ENCODE measurements at places on chromosomes 13 and 19.

DNA sequence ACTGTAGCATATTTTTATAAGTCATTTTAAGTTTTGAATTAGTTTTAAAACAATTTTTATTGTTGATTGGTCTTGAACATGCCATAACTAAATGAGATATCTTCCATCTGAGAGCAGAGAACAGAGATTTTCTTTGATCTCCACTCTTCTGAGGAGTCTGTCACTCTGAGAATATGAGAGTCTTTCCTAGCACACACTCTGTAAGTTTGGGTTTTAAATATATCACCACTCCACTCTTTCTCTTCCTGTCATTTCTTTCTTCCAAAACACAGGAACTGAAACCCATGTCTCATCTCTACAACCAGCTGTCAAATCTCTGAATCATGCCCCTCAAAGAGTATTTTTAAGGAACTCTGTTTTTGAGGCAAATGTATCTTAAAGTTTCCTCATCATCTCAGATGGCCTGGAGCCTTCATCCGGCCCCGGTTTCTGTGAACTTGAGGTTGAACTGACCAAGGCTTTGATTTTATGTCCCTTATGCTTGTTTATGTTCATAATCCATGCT lies 698.2 kb upstream of the SGCG start:
- no peak for DNase-seq

DNA sequence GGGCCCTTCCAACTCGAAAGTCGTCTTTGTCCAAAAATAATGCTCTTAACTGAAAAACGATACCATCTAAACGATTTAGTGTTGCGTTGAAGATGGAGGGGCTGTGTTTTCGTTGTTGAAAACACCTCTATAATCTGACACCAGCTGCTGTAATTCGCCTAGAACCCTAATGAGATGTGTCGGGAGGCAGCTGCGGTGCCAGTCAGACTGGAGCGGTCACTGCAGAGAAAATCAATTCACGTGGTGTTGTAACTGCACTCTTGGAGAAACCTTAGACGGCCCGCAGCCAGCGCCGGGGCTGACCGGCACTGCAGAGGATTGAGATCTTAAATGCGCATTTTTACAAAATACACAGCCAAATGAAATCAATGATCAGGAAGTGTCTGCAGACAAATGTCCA lies 339.1 kb downstream of the ZNF536 start:
- no peak for DNase-seq

DNA sequence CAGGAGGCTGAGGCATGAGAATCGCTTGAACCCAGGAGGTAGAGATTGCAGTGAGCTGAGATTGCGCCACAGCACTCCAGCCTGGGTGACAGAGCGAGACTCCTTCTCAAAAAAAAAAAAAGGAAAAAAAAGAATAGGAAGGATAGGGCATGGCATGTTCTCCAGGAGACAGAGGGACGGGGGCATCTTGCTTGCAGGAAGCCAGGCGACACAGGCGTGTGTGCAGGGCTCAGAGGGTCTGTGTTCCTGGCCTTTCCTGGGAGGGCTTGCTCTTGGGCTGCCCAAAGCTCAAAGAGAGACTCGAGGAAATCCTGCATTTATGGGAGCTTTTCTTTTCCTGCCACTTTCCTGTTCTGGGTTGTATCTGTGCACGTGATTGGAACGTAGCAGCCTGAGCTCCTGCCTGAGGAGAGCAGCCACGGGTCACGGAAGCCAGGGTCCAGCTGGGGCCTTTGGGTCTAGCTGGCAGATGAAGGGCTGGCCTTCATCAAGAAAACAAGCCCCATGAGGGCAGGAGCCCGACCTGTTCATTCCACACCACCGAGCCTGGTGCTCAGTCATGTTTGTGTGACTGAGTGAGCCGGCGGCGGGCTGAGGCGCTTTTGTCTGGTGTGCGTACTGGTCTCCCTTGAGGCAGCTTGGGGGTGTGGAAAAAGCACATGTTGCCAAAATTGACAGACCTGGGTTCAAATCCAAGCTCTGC lies 44.5 kb downstream of the CAPN12 start:
- no peak for DNase-seq

- no peak for DNase-seq
Observed at GRCh38 chr13:68940049-68940448, 1167.6 kb upstream of the ATXN8OS start.

GRCh38 chr13:49459580-49459979 lies 15.5 kb downstream of the SETDB2 start:
- DNase-seq = no peak

DNA sequence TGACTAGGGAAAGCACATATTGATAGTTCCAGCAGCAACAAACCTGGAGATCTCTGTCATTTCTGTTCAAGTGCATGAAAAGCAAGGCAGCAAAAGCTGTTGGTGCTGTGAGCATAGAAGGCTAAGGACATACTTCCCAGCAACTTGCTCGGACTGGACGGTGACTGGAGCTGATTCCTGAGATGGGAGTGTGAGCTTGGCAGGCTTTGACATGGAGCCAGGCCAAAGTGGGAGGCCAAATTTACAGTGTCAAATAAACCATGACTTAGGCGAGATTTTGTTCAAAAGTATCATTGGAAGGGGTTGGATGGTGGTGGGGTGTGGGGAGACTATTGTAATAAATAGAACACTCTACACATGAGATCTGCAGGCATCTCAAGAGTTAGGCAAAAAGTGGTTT lies 5.9 kb upstream of the ARGLU1 start:
- no peak for DNase-seq

GRCh38 chr19:52917531-52917930 lies 5.7 kb downstream of the ZNF888 start:
- DNase-seq = no peak

- DNase-seq = no peak
Observed at GRCh38 chr13:110262508-110263291, 44.3 kb downstream of the COL4A1 start.

DNA sequence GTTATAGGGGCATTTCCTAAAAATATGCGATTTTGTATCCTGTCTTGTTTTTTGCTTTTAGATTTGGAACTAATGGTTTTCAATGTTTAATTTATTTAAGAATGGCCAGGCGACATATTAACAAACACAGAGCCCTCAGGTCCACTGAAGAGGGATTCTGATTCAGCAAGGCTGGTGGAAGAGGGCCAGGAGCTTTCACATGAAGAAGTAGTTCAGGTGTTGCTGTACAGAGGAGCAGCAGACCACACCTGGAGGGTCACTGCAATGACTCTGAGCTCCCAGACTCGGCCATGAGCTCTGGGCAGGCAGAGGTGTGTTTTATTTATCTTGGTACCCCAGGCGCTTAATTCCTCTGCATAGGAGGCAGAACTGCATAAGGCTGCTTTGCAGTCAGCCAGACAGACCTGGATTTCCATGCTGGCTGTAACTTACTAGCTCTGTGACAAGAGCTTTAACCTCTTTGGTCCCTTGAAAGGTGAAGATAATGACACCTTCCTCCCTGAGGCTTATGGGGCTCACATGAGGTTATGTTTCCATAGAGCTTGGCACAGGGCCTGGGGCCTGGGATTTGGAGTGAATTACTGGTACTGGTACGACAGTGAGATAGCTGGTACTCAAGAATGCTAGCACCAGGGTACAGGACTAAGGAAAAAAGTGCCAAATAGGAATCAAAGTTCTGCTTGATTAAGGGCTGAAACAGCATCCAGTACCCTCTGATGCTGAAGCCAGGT lies 184.7 kb downstream of the OXGR1 start:
- DNase-seq = no peak

- no peak for DNase-seq
Observed at GRCh38 chr19:42352301-42353259, 27.1 kb downstream of the MEGF8 start.

GRCh38 chr13:28976195-28976594 lies 156.1 kb downstream of the MTUS2 start:
- no peak for DNase-seq

- DNase-seq = no peak
Observed at GRCh38 chr13:96617528-96617927, 376.7 kb downstream of the OXGR1 start.

DNA sequence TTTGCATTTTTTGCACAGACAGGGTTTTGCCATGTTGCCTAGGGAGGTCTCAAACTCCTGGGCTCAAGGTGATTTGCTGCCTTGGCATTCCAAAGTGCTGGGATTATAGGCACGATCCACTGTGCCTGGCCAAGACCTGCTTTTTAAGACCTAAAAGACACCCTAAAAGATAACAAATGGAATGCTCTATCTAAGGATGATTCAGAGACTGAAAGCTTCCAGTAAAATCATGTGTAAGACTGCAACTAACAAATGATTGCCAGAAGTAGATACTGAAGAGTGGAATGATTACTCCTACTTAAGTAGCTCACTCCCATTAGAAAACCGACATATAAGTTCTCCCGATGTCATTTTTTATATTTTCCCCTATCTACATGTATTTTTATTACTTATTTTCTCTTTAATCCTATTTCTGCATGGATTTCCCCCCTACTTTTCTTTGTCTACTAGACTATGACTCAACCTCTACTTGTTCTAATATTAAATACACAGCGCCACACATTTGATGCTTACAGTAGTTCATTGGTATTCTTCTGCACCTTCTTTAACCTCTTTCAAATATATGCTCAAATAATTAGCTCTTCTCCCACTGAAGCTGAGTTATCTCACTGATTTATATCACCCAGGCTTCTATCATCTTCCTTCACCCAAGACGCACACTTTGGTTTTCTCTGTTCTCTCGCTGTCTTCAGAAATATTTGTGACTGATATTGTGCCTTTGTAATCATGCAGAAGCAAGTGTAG lies 32.2 kb upstream of the KLF12 start:
- DNase-seq = no peak

DNA sequence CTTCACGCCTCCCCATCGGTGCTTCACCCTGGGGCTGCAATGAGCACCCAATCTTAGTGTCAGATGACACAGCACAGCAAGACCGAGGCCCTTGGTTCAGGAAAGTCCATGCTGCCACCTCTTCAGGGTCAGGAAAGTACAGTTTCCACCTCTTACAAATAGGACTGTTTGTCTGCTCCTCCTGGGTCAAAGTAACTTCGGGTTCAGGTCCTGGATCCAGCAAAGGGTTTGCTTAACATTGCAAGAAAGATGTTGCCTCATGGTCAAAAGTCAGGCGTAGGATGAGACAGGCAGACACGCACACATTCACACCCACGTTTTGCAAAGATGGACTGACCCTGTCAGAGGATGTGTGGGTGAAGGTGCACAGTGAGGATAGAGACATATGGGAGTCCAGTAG lies 1.6 kb upstream of the CYP2B6 start:
- no peak for DNase-seq

DNA sequence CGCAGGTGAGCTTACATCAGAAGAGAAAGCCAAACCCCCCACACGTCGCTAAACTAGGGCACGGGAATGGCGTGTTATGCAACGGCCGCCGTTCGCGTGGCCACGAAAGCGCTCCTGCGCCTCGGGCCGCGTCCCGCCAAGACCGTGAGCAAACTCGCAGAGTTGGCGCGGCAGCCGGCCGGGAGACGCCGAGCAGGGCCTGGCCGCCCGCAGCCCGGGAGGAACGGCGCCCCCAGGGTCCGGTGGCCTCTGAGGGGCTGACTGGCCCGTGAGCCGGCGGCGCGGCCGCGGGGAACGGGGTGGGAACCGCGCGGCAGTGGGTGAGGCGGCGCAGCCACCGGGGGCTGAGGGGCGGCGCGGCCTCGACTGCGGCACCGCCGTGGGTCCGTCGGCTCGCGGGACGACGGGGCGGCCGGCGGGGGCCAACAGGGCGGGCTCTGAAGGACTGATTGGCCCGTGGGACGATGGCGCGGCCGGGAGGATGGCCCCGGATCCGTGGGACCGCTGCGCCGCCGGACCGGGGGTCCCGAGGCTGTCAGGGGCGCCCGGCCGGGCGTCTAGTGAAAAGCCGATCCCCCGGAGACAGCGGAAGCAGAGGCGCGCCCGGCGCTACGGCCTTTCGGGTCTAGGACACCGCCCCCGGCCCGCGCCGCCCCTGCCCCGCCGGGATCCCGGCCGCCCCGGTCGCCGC lies 903 bp downstream of the LATS2 start:
- no peak for DNase-seq

GRCh38 chr13:44622261-44622660 lies 46.1 kb upstream of the TSC22D1 start:
- no peak for DNase-seq
